Pulmonary artery endothelial cell (primary cell): ENCODE measurements at places on chromosomes 7 and 10. TPM values are rescaled to one million over a fixed set of nuclear protein-coding genes. Genes with fewer than 3 reads are reported as not detected.

Gene GRID1
- not detected in 2 replicates for total RNA-seq

- no peak for DNase-seq
Measured at GRCh38 chr7:71511361-71511807, 379.4 kb downstream of the GALNT17 start.

- no peak for DNase-seq
Measured at GRCh38 chr10:1661859-1662437, 75.4 kb downstream of the ADARB2 start.

DNA sequence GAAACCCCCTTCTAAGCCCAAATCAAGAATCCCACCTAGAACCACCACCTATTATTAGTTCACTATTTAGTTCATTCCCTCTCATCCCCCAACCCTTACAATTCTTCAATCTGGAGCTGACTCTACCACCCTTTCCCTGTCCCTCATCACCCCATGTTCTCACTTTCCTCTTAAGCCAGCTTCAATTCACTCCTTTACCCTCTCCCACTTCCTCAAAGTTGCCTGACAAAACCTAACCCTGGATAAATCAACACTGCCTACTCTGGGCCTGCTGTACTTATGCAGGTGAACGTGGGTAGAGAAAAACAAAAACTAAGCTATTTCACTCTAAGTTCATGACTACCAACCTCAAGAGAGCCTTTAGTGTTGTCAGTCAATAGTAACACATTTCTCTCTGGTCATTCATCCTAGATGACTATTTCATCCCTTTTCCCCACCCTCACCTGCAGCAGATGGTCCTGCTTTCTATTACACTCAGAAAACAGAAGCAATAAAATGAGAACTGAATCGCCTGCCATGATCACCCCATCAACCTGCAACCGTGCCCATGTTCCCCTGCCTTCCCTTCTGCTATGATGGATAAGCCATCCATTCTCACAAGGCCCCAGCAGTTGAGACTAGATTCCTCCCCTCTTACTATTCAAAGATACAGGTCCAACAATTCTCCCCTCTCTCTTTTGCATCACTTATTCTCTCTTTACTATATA is 52.6 kb downstream of the ARHGAP21 start:
- no peak for DNase-seq

- DNase-seq = no peak
Measured at GRCh38 chr10:71525092-71525491, 128.4 kb downstream of the CDH23 start.

- no peak for DNase-seq
Measured at GRCh38 chr7:19437446-19437845, 271.4 kb downstream of the POLR1F start.

DNA sequence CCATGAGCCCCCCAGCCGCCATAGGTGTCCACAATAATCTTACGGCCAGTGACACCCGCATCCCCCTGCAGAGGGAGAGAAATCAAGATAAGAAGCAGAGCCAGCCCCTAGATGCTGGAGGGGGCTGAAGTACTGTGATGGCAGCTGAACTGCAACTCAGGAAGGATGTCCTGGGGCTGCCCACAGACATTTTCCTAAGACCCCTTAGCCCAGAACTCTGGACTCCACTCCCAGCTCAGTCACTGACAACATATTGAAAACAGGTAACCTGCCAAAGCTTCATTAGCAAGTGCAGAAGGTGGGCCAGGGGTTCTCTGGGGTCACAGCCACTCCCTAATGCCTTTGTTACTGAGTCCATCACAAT is 14.3 kb downstream of the MAT1A start:
- DNase-seq = no peak

DNA sequence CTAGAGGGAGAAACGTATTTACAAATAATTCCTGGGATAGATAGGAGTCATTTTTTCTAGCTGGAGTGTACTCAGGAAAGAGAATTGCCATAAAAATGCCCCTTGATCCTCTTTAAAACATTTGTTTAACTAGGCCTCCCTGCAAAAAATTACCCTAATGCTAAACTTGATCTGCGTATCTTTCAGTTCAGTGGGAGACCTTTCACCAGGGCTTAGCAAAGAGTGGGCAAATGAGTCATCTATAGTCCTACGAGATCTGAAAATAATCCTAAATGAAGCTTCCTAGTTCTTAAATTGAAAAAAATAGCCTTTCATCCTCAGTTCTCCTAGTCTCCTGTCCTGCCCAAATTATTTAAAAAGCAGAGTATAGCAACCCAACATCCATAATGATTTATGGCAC is 198.6 kb upstream of the FRMD4A start:
- DNase-seq = no peak

- no peak for DNase-seq
Measured at GRCh38 chr10:369221-369683, 234.0 kb downstream of the ZMYND11 start.
